ENCODE measurements at places on chromosomes 3 and 15.
A peak's percentile ranks its signal among the peaks of the same experiment; 100 is the strongest.

DNA sequence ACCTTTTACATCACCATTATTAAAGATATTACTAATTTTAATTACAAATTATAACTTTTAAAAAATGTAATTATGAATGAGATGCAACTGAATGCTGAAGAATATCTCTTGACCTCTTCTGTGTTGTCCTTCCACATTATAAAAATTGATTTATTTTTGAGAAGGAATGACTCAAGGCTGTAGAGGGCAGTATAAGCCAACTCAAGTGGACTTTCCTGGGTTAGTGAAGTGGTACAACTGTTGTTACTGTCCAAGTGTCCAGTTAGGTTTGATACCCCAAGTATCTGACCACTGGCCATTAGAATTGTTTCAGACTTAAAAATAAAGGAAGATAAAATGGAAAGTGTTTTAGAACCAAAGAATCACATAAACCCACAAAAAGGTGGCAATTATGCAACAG lies 51.9 kb downstream of the BBX start:
- DNase-seq: peak; percentile 47

GRCh38 chr3:19822805-19823204 lies 111.2 kb downstream of the EFHB start:
- DNase-seq: no peak

DNA sequence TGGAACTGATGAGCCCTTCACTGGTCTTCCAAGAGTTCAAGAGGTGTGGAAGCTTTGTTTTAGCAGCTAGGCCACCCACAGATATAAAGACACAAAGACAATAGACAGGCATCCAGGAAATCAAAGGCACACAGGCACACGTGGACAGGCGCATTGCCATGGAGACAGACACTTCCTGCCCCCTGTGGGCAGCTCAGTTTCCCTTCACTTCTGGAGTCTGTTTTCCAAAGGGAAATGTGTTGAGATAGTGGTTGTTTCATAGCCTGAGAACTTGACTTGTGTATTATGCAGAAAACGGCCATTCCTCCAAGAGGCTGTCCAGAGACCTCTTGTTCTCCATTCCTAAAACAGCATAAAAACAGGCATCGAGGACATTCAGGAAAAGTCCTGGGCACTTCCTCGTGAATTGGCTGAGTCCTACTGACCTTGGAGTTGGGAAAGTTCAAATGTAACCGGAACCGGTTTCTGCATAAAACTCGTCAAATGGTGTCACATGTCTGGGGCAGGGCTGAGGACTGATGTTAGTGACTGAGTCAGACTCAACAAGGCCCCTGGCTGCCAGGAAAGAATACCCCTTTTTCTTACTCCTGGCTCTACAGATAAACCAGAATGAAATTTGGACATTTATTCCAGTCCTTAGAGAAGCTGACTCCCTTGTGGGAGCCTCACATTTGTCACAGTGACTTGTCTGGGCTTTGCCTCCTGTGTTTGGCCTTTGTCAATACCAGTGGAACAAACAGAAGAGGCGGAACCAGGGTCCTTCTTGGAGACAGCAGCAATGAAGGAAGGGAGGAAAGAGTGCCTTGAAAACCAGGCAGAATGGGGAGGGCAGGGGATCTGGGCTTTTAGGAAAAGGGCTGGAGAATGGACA lies 1.3 kb downstream of the ALPK3 start:
- DNase-seq: peak; percentile 1

DNA sequence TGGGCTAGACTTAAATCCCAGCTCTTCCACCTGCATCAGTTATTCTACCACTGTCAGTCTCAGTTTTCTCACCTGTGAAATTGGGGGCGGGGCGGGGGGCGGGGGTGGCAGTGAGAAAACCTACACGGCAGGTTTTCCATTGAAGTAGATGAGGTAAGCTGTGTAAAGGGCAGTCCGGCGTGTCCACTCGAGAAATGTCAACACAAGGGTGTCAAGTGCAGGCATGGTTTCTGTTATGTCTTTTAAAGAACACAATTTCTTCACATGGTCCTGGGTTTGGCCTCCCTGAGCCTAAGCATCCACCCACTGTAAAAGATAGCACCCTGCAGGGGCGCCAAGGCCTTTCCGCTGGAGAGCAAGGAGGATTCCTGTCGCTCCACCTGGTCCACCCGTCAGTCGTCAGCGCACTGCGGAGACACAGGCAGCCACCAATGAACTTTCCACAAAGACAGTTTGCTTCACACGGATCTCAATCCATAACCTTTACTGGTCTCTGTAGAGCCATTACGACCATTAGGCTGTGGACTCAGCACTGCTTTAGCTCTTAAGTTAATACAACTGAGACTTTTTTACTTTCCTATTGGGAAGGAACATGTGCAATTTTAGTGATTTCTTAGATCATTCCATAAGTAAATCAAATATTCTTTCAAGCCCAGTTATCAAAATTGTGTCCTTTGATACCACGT lies 99.5 kb upstream of the FOXB1 start:
- DNase-seq: no peak

- no peak for DNase-seq
These were observed 11.8 kb downstream of the TOP2B start for GRCh38 chr3:25652921-25653320.

GRCh38 chr3:31785734-31786133 lies 195.3 kb downstream of the OSBPL10 start:
- no peak for DNase-seq

- no peak for DNase-seq
These were observed 115.9 kb upstream of the CCNL1 start for GRCh38 chr3:157275832-157276231.

DNA sequence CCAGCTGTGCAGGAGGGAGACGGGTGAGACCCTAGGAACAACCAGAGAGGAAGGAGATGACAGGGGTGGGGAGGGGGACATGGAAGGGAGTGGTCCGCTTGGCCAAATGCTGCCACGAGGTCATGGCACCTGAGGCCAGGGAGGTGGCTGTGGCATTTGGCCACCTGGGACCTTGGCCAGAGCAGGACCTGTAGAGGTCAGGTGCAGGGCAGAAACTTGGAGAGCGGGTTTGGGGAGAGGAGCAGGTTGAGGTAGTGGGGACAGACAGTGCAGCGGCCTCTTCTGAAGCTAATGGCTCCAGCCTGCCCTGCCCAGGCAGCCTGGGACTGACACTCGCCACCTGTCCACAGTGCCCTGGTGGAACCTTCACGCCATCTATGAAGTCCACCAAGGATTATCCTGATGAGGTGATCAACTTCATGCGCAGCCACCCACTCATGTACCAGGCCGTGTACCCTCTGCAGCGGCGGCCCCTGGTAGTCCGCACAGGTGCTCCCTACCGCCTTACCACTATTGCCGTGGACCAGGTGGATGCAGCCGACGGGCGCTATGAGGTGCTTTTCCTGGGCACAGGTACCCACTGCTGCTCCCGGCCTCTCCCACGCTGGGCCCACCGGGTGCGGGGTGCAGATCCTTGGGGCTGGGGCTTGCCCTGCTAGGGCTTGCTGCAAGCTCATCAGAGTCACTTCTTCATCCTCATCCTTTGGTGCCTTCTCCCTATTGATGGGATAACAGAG lies 7.0 kb upstream of the GNAT1 start:
- DNase-seq: no peak

GRCh38 chr3:56928379-56929068 lies 126.8 kb upstream of the ARHGEF3 start:
- no peak for DNase-seq

DNA sequence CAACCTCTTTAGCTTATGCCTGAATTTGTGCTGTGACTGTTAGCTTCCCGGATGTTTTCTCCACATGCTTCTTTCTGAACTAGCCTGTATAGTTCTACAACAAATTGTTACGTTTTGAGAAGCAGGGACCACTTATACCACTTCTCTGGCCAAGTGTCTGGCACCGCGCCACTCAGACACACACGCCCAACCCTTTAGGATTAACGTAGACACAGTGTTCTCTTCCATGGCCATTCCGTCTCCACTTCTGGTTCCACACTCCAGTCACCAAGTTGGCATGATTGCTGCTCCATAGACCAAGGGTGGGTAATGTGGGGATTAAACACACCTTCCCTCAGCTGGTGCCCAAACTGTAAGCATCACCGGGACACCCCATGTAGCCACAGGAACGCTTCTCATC lies 755 bp upstream of the TMEM108 start:
- DNase-seq: no peak

DNA sequence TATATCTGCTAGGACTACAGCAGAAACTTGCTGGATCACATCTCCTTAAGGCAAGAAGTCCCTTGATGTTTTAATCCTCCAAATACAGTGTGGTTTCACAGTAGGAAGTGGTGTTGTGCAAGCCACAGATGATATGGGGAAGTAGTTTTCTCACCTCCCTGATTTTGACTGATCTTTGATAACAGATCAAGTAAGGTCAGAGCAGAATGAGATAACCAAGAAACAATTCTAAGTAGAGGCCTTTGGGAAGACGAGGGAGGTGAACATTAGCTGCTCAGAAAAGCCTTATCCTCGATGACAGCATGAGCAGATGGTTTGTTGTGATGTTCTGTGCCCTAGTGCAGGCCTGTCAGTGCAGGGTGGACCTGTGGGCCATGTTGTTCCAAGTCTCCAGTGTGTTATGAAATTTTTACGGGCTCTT lies 61.3 kb downstream of the RIOX2 start:
- DNase-seq: no peak

DNA sequence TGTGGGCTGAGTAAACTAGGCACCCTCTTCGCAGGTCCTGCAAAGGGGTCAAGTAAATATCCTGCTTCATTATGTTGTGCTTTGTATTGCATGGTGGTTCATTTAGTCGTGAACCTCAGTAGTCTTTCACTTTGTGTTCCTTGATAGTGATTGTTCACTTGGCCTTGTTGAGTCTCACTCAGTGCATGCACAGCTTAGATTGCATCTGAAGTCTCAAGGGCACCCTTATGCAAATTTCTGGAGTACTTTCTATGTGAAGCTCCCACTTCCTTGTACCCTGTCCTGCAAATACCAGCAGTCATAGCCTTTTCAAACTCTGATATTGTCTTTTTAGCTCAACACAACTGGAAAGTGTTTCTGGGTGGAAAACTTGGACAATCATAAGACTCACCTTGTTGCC lies 519.2 kb downstream of the NAALADL2 start:
- no peak for DNase-seq

DNA sequence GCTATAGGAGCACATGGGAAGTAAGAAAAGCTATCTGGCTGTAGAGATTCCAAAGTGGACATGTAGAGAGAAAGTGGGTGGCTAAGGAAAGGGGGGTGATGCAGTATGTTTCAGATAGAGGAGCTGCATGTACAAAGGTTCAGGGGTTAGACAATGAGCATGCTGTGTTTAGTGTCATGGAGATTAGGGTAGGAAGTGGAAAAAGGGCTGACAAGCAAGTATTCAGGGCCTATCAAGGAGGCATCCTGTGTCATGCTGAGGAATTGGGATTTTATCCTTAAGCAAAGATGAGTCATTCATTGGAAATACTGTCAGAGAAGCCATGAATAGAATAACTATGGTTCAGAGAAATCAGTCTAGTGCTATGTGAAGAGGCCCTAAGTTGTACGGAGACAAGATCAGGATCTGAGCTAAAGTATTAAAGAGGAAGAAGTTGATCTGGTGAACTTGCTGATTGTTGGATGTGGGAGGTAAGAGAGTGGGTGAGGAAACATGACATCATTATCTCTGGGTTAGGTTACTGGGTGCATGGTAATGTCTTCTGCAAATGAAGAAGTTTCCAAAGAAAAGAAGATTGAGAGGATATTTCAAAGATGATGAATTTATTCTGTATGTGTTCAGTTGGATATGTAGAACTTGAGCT lies 176.7 kb upstream of the GOLIM4 start:
- DNase-seq: no peak

DNA sequence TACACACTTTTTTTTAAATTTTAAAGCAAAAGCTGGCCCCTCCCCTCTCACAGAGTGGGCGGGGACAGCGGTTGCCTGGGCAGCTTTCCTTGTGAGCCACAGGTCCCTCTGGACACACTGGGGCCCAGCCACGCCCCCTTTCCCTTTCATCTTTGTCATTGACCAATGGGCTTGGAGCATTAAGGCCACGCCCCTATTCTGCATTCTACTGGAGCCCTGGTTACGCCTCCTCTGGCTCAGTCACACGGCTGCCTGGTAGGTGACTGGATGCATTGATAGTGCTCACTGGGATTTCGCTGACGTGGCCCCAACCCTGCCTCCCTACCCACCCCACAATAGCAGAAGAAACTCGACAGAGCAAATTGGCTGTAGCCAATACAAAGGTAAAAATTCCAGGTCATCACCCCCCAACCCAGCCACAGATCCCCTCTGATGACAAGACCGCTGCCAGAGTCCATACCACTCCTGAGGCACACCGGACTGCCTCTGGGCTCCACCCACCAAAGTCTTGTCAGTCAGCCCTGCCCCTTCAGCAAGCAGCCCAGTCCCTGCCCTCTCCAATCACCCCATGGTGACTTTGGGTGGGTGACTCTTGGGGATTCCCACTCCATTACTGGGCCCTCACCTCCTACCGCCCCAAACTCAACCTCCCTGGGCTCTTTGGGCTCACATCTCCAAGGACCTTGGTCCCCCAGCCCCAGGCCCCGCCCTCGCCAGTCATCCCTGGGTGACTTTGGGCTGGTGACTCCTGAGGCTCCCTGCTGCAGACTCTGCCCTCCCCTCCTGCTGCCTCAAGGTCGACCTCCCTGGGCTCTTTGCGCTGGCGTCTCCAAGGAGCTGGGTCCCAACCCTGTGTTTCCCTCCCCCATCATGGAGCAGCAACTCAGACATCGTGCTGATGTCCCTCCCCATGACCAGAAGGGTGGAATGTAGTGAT lies 112.2 kb upstream of the FAN1 start:
- DNase-seq: peak; percentile 1

- DNase-seq: peak; percentile 72
These were observed 22.9 kb upstream of the TPM1 start for GRCh38 chr15:63019511-63020109.

GRCh38 chr3:120838441-120839091 lies 69.4 kb upstream of the STXBP5L start:
- no peak for DNase-seq

- DNase-seq: no peak
These were observed 56.8 kb downstream of the FGD5 start for GRCh38 chr3:14875411-14876175.

DNA sequence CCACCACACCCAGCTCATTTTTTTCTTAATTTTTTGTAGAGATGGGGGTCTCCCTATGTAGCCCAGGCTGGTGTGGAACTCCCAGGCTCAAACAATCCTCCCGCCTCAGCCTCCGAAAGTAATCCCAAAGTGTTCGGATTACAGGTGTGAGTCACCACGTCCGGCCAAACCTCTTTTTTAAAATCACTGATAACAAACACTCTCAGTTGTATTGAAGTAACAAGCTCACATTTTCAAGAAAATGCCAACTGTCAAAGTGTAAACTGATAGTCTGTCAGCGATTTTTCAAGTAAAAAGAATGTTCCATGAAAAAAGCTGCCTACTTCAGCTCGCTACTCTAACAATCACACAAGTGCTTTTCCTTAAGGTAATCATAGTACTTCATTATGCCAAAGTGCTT lies 33.4 kb downstream of the UBXN7 start:
- no peak for DNase-seq

DNA sequence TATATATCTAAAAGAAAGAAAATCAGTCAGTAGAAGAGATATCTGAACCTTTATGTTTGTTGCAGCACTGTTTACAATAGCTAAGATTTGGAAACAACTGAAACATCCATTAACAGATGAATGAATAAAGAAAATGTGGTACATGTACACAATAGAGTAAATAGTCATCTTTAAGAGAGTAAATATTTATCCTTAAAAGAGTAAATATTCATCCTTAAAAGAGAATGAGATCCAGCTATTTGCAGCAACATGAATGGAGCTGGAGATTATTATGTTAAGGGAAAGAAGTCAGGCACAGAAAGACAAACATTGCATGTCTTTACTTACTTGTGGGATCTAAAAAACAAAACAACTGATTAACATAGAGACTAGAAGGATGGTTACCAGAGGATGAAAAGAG lies 197.0 kb upstream of the CBLB start:
- DNase-seq: no peak

GRCh38 chr15:89211678-89212170 lies 9.7 kb downstream of the RLBP1 start:
- DNase-seq: no peak
